ENCODE measurements at places on chromosomes 5 and 9.

DNA sequence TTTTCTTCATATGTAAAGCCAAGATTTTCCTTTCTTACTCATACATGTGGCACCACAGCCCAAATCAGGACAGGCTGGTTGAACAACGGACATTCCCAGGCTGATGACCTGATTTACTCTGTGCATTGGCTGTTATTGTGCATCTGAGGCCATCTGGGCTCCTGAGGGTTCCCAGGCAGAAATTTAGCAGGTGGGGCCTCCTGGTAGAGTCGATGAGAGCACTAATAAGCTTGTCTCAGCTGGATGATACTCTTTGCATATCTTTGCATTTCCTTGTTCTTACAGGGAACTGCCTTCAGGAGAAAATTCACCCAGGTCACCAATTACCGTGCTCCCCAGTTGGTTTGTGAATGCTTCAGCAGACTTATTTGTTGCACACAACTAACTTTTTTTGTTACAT, 605.1 kb downstream of the ELAVL2 start:
- DNase-seq: no peak

DNA sequence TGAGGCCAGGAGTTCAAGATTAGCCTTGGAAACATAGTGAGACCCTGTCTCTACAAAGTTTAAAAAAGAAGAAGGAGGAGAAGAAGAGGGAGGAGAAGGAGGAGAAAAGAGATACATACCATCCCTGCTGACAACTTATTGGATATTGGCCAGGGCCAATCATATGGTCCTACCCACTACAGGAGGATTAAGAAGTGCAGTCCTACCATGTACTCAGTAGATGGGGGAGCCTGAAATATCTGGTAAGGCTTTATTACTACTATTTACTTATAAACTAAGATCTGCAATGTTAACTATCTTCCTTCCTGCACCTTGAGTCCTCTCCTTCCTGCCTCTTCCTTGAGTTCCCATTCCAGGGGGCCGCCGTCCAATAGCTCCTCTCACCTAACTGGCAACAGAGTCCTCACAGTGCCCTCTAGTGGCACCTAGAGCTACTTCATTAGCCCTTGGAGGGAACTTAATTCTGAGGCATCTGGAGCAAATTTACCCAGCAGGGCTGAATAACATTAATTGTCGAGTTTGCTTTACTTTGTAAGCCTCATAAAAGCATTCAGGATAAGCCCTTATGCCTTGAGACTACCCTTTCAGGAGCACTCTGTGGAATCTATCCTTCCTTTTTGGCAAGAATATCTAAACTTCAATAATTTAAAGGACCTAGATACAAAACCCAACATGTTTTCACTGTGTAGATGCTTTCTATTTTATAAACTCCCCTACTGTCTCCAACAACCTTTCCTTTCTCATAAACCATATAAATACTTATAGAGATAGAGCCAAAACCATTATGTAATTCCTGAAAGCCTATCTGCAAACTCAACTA, 39.1 kb upstream of the RANBP6 start:
- peak; percentile 78 for DNase-seq

DNA sequence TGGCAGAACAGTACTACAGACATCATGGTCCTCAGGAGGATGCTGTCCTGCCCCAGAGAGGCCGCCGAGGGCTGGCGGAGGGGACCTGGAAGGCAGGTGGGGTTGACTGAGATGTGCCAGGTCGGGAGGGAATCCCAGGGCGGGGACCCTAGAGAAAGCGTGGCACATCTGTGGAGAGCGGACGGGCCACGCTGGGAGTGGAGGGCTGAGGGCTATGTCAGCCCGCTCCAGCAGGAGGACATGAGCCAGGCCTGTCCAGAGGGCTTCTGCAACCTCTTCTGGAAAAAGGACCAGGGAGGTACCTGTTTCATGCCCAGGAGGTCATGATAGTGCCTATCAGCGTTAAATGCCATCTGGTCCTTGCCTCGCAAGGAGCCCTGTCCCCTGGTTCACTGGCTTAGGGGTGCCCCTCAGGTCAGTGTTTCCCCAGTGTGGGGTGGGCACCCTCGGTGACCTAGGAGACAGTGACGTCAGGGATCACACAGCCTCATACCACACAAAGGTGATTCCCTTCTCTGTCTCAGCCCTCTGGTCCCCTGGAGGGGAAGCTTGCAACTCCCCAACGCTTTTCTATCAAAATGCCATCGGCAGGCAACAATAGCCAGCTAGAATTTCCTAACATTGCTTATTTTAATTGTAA, 103.6 kb upstream of the IER5L start:
- DNase-seq: no peak

DNA sequence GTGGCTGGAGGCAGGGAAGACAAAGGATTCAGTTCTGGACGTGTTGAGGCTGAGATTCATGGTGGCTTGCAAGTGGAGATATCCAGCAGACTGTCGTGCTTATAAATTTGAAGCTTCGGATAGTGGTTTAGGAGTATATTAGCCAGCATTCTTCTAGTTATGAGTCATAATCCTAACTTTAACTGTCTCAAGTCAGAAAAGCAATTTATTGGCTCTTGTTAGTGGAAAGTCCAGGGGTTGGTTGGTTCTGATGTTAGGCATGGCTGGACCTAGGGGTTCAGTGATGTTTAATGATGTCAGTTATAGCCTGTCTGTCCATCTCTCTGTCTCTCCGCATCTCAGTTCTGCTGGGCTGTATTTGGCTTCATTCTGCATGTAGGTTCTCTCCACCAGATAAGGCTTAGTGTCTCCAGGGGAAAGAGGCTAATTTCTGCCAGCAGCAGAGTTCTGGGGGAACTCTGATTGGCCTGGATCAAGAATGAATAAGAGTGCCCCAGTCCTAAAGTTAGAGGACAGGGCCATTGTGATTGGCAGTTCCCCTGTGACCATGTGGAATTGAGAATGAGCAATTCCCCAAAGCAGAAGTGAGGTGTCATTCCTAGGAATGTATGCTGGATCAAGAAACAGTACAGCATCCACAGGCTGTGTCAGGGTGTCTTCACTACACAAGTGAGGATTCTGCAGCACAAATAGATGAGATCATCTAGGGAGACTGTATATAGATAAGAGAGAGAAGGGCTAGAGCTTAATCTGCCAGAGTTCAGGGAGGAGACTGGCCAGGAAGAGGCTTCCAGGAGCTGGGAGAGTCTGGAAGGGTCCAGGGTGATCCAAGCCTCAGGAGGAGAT, 72.9 kb upstream of the SHB start:
- no peak for DNase-seq

DNA sequence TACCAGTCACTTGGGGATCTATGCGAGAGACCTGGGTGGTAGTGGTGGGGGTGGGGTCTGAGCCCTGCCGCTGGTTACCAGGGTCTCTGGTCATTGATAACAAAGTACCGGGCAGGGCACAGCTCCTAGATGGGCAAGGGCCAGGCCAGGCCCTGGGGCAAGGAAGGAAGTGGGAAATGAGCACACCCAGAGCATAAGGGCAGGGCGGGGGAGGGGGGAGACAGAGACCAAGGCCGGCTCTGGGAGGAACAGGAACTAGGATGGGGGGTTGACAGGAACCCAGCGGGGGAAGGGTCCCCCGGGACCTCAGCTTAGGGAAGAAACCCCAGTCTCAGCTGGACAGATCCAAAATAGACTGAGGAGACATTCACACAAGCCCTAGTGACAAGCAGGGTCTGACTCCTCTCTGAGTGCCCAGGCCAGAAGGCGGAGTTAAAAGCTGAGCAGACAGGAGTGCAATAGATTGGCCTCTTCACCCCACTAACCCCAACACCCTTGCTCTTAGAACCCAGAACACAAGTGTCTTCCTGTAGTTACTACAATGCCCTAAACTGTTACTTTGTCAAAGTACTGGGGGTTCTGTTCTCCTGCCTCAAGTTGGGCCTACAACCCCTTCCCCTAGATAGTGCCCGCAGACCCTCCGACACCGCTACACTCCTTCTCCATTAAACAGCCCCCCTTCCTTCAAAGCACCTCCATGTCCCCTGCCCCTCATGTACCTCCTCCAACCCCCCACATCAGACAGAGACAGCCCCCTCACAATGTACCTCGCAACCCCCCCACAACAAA, 628 bp downstream of the ATOSB start:
- peak; percentile 78 for DNase-seq

GRCh38 chr9:37998881-37999587, 70.0 kb downstream of the SHB start:
- peak; percentile 57 for DNase-seq

DNA sequence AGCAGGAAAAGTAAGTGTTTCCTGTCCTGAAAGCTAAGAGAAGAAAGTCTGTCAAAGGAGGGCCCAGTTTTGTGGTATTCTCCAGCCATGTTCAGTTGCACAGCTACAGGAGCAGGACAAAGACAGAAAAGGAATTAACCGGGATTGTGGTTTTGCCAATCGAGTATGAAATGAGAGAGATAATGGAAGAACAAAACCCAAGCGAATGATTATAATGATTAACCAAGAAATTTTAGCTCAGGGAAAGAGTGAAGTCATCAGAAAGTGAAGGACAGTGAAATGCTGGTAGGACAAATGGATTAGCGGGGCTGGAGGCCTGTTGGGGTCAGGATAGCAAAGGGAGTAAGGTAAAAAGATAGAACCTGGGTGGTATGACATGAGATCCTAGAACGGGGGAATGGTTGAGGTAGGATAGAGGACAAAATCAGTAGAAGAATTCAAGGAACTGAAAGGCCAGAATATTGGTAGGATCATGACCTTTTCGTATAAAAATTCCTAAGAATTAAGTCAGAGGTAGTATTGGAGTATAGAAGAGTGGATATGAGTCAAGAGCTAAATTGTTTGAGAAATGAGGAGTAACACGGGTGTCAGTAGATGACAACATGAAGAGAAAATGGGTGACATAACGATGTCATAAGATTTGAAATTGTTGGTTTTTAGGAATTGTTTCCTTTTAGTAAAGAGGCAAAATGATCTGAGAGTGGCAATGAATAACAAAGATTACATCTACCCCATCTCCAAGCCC, 52.8 kb downstream of the DIAPH1 start:
- no peak for DNase-seq

DNA sequence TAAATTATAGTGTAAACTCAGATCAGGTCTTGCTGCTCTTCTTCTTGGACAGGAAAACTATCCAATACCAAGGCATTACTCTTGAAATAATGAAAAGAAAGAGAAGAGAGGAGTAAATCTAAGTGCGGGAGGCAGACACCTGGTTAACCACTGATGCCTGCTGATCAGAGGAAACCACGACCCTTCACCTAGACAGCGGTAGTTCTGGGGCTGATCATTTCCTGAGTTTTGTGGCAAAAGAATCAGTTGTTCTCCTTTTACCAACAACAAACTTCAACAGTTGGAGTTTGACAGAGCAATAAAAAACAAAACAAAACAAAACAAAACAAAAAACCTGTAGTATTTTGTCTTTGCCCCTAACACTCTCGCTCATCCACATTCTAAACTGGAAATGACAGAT, 3.0 kb downstream of the RLN1 start:
- DNase-seq: no peak

GRCh38 chr5:158611581-158611980, 488.1 kb downstream of the EBF1 start:
- no peak for DNase-seq

- no peak for DNase-seq
Measured at GRCh38 chr9:114279693-114280092, 43.2 kb upstream of the ORM1 start.

GRCh38 chr5:72845889-72846288, 29.4 kb downstream of the TNPO1 start:
- no peak for DNase-seq

GRCh38 chr9:32716955-32717543, 66.3 kb upstream of the TMEM215 start:
- no peak for DNase-seq

DNA sequence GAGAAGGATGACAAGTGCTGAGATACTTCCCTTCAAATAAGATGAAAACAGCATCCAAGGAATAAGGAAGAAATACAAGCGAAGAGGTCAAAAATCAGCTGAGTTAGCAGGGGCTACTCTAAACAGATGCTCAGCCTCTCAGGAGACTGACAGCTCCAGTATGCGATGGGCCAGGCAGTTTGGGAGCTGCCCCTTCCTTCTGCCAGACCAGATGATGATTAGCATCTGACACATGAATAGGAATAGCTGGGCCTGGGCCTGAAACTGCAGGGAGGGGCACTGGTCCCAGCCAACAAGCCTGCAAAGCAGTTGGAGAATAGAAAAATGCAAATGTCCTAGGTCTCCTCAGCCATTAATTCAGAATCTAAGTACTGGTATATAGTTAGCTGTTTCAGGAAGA, 13.1 kb upstream of the MAP3K1 start:
- no peak for DNase-seq

All from KBM-7 (cell line).